ENCODE measurements at places on chromosomes 3 and 15.

- no peak for DNase-seq
These were observed 378.2 kb upstream of the ROBO2 start for GRCh38 chr3:76661527-76662250.

DNA sequence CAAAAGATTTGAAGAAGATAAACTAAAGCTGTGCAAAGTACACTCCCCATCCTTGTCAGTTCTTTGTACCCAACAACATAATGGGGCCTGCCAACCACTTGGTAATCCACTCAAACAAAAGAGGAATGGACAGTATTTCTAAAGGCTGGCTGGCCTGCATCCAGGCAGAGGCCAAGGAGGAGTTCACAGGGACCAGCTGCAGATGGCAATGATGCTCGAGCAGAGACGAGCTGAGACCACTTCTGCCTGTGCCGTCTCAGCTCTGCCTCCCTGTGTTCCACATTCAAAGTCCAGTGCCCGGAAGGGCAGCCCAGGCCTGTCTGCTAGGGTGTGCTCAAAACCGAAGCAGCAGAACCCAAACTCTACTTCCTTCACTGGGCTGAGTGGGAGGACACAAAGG, 14.3 kb downstream of the CXCR6 start:
- DNase-seq: no peak

DNA sequence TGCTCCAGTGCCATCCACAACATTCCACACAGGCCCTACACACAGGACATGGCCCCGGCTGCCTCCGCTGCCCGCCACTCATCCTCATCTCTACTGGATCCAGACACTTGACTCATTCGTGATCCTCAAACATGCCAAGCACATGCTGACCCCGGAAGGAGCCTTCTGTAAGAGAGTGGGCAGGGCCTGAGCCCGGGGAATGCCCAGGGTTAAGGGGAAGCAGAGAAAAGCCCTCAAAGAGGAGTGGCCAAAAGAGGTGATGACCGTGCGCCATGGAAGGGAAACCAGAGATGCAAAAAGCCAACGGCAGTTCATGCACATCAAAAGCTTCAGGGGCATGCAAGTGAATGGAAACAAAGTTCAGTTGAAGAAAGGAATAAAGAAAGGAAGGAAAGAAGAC, 46.1 kb downstream of the RFTN1 start:
- peak; percentile 84 for DNase-seq

DNA sequence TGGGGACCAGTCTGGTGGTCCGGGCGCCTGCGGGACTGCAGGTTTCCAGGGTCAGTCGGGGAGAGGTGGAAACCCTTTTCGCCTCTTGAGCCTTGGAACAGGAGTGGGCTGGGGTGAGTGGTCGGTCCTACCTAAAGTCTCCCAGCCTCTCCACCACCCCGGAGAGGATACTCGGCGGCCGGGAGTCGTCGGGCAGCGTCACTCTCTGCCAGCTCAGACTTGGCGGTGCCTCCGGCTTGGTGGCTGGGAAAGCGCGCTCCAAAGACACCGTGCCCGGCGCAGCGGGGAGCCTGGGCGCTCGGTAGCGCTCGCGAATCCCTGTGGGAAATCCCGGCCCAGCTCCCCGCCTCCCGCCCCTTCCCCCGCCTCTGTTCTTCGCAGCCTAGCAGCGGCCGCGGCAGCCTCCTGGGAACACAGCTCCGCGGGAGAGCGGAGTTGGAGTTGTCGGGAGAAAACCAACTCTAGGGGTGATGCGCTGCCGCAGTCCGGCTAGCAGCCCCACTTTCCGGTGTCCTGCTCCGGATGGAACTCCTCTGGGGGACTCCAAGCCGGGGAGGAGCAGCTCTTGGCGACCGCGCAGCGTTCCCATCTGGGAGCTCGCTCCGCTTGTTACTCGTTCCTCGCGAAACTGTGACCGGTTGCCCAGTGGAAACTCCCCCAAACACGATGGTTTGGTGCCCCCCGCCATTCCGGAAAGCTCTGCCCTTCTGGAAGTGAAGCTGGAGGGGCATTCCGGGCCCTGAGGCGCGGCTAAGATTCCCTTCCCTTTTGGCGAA, 1.4 kb downstream of the EPHB1 start:
- DNase-seq: no peak

- DNase-seq: no peak
These were observed 59.2 kb downstream of the CADPS start for GRCh38 chr3:62815981-62816380.

GRCh38 chr15:25401501-25401900, 37.3 kb downstream of the UBE3A start:
- DNase-seq: no peak

- DNase-seq: no peak
These were observed 12.0 kb upstream of the PAQR9 start for GRCh38 chr3:142975316-142975995.

GRCh38 chr15:27495963-27496459, 525.0 kb downstream of the GABRG3 start:
- DNase-seq: no peak

- no peak for DNase-seq
These were observed 76.5 kb downstream of the AQR start for GRCh38 chr15:34892963-34893591.

DNA sequence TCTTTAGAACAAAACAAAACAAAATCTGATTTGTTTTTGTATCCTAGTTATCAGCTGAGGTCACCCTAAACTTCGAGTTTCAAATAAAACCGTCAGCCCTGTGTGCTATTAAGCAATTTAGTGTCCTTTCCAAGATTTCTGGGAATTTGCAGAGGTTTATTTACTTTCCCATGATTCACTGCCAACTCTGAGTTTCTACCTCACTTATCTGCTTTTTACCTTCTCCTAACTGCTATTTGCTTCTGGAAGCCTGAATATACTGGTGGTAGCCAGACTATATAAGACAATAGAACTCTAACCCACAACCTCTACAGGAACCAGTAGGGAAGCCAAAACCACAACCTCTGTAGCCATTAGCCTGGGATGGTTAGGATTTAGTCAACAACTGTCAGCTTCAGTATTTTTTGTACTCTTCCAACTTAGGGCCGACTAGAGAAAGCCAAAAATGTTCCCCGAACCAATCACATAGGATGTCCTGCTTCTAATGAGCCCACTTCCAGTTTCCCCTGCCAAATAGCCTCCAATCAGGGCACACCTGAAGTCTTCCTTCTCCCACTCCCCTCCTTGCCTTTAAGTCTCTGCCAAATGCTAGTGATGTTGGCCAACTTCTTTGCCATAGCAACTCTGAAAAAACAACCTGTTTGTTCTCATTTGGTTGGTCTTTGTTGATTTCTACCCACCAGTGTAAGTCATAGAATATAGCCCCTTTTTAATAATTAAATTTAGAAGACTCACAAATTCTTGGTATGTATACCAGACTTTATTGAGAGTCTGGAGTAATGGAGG, 273.1 kb downstream of the ULK4 start:
- DNase-seq: no peak

- peak; percentile 51 for DNase-seq
These were observed 79.2 kb downstream of the SRGAP3 start for GRCh38 chr3:9169956-9170850.

DNA sequence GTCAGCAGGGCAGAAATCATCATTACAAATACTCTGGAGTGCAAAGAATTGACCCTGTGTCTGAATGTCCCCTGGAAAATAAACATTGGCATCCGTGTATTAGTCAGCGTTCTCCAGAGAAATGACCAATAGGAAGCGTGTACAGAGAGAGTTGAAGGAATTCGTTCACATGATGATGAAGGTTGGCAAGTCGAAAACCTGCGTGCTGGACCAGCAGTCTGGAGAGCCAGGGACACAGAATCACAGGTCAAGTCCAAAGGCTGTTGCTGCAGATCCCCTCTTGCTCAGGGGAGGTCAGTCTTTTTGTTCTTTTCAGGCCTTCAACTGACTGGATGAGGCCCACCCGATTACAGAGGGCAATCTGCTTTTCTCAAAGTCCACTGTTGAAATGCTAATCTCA, 16.6 kb downstream of the GP9 start:
- no peak for DNase-seq

DNA sequence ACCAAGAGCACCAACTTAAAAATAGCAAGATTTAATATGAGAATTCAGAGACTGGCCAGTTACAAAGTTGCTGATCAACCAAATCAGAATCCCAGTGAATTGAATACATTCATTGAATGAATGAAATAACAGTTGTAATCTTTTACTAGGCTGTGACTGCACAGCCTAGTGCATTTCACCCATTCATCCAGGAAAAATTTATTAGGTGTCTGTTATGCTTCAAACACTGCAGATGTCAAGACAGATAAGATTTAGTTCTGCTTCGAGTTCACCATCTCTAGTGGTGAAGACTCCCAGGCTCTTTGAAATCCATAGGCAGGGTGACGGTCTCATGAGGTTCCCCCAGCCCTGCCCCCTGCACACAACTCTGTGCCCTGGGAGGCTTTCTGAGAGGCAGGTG, 28.9 kb downstream of the TGM4 start:
- no peak for DNase-seq

DNA sequence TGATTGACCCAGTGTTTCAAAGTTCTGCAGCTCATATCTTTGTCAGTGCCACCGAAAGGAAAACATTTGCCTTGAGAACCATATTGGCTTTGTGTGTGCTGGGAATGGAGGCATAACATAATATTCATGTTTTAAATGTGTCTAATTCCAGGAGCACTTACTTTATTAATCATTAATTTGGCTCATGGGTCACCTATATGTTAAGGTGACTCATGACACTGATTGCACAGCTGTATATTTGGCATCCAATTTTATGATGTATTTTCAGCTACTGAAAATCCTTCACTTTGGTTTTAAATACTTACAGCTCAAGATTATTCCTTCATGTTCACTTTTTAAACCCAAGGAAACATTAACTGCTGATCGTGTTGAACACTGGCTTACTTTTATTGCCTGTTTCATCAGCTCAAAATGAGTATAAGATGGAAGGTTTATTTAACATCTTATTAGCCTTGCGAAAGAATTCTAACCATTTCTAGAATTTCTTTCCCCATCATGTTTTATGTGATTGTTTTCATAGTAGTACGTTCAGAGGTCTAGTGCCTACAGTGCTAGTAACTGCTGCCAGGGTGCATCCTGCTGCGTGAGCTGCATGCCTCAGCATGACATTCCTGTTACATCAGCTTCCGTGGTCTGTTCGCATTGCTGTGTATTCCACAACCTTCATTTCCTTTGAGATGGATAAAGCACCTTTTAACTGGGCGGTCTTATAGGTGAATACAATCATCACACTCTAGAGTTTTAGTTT, 63.7 kb downstream of the LRCH3 start:
- DNase-seq: no peak

DNA sequence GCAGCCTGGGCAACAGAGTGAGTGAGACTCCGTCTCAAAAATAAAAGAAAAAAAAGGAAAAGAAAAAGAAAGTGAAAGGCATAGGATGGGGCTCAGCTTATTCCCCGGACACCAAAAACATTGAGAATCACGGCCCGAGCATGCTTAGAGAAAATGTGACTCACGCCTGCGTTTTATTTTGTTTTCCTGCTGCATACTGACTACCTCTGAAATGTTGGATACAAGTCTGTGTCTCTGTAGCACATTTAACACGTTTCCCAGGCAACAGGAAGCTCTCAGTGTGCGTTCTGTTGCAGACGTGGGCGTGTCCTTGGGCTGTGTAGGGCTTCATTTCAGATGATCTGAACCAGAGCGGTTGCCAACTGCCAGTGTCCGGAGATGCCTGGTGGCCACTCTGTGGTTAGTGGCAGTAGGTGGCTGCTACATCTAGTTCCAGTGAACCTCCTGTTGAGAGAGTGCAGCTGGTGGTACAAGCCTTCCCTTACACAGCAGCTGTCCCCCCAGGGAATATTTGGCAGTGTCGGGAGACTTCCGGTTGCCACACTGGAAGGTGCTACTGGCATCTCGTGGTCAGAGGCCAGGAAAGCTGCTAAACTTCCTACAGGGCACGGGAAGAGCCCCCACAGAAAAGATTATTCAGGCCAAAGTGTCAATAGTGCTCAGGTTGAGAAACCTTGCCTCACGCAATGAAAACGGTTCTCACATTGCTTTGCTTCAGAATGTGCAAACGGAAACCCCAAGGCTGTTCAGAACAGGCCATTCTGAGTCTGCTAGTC, 3.0 kb downstream of the SLC51A start:
- peak; percentile 89 for DNase-seq

GRCh38 chr3:79140708-79141107, 627.1 kb downstream of the ROBO1 start:
- no peak for DNase-seq

- no peak for DNase-seq
These were observed 18.3 kb downstream of the PLCD1 start for GRCh38 chr3:38011111-38011510.

GRCh38 chr3:141659821-141660613, 78.1 kb upstream of the RNF7 start:
- DNase-seq: peak; percentile 14

GRCh38 chr3:58207954-58208353, 2.8 kb downstream of the DNASE1L3 start:
- DNase-seq: no peak

- no peak for DNase-seq
These were observed 531.2 kb upstream of the SEMA6D start for GRCh38 chr15:47186075-47186474.

DNA sequence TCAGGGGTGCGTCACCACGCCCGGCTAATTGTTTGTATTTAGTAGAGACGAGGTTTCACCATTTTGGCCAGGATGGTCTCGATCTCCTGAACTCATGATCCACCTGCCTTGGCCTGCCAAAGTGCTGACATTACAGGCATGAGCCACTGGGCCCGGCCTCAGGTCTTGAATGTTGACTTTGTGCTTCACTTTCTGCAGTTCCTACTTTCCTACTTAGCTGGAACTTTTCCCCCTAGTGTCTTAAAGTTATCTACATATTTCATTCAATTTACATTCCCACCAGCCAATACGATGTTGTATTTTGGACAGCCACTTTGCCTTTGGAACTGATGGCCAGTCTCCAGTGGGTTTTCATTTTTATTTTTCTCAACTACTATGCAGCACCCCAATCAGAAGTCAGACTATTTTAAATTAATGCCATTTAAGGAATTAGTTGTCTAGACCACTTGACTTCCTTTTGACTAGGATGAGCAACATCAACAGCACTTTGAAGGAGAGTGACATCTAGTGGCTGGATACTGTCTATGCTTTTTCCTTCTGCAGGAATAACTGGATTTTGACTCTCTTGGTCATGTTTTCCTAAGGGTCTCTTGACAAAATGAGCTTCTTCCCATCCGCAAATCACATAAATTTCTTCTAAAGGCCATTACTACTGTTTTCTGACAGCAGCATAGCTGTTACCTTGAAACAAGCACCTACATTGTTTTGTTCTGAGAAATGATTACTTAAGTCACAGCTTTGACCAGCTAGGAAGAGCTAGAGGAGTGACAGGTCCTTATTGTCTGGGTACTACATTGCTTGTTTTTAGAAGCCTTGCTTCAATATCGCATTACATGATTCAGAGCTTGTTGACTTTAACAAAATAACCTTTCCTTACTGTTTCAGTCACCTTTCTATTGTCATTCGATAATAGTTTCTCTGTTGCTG, 140.2 kb downstream of the ITPR1 start:
- DNase-seq: no peak

GRCh38 chr3:179882292-179882691, 154.4 kb downstream of the PEX5L start:
- no peak for DNase-seq

Data from activated naive CD4-positive, alpha-beta T cell treated with anti-CD3 and anti-CD28 coated beads for 36 hours (primary cell).